ENCODE measurements at places on chromosomes 12 and 14. TPM values are rescaled to one million over a fixed set of nuclear protein-coding genes. Genes with fewer than 3 reads are reported as not detected.

The KCNH3 gene
- total RNA-seq = 0.90 TPM

The ESR2 gene
- total RNA-seq = 0.13 TPM

The OR6C2 gene
- total RNA-seq = not detected

DNA sequence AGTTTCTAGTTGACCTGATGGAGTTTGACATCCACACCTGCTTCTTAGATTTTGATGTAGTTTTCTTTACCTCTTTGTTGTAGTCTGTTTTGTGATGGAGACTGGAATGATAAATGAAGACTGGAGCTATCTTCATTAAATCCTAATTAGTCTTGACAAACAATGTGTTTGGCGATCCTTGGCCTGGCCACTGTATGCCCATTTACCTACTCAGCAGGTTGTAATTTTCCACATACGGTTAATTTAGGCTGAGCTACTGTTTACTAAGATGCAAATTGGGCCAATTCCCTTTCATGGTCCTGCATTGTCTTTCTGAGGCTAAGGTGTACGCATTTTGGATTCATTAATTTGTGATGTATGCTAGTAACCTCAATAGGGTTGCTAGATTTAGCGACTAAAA, at the start of gene TAS2R7:
Gene TAS2R7, minus strand, starts transcription at position 41 of the 400 bp plus-strand sequence. CDS start 57 bp downstream, outside the sequence.
- no peak for DNase-seq
- H3K27ac ChIP-seq = no peak within 1 kb of the TSS
- H3K27me3 ChIP-seq = peaks cover 23% of the 10 kb centered on the region
- no peaks in the 10 kb centered on the region for H3K4me1 ChIP-seq
- H3K4me3 ChIP-seq = no peak within 1 kb of the TSS

DNA sequence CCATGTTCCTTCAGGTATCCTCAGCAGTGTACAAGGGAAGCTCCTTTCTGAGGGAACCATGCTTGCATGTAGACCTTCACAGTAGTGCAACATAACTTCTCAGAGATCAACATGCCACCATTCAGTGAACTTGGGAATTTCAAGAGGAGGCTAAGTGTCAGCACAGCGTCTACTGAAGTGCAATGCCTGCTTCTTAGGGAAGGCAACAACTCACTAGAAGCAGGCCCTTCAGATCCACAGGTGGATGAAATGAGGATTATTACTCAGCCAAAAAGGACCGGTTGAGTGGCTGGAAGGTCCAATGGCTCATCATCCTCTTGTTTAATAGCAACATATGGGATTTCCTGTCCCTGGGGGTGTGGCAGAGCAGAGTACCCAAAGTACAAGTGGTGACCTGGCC, 18.7 kb downstream of the RNASE10 start:
- H3K4me3 ChIP-seq = no peak overlapping the region
- no peaks in the 10 kb centered on the region for H3K36me3 ChIP-seq
- no peak overlapping the region for H3K27ac ChIP-seq
- H3K27me3 ChIP-seq = peaks cover 17% of the 10 kb centered on the region

DNA sequence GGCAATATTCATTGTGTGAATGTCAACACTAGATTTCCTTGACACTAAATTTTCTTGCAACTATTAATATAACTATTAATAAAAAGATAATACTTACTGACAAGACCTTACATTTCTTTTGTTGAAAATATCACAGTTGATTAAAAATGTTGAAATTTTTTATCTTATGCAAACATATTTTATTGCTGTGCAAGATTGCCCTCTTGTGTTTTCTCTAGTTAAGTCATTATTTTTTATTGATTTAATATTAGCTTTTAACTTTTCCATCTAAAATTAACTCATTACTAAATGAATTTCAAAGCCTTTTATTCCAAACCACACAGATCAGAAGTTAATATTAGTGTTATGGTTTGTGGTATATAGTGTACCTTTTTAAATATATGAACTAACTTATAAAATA, 11.7 kb upstream of the NAA30 start:
- no peaks in the 10 kb centered on the region for H3K4me1 ChIP-seq
- no peak for DNase-seq
- H3K27me3 ChIP-seq = peaks cover 1% of the 10 kb centered on the region

Data from activated CD4-positive, alpha-beta memory T cell treated with anti-CD3 and anti-CD28 coated beads, Interleukin-2, amount 10 ng/mL, durations not matched to agents 7 days and 5 days (primary cell).